ENCODE measurements at places on chromosomes 13 and 19.

- DNase-seq: no peak
Measured at GRCh38 chr19:43416951-43417623, 2.4 kb downstream of the TEX101 start.

GRCh38 chr19:55601084-55601483 is 996 bp downstream of the ZNF524 start:
- no peak for DNase-seq

GRCh38 chr19:49676136-49676783 is 811 bp upstream of the PRMT1 start:
- no peak for DNase-seq

- DNase-seq: peak; percentile 97
Measured at GRCh38 chr13:50124536-50125303, 109.5 kb downstream of the KCNRG start.

GRCh38 chr19:33221638-33222037 is 4.0 kb downstream of the SLC7A10 start:
- DNase-seq: no peak

DNA sequence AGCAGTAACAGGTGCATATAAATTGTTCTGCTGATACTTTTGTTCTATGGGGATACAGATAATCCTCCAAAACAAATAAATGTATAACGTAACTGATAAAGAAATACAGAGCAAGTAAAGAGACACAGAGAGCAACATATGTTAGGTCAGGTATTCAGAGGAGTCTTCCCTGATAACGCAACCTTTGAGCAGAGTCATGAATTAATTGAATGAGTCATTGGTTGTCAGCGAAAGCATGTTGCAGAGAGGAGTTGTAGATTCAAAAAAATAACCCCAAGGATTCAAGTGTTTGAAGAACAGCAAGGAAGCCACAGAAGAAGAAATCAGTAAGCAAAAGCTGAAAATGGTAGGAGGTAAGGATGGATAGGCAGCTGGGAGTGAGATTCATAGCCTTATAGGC is 245.2 kb downstream of the TBC1D4 start:
- no peak for DNase-seq

DNA sequence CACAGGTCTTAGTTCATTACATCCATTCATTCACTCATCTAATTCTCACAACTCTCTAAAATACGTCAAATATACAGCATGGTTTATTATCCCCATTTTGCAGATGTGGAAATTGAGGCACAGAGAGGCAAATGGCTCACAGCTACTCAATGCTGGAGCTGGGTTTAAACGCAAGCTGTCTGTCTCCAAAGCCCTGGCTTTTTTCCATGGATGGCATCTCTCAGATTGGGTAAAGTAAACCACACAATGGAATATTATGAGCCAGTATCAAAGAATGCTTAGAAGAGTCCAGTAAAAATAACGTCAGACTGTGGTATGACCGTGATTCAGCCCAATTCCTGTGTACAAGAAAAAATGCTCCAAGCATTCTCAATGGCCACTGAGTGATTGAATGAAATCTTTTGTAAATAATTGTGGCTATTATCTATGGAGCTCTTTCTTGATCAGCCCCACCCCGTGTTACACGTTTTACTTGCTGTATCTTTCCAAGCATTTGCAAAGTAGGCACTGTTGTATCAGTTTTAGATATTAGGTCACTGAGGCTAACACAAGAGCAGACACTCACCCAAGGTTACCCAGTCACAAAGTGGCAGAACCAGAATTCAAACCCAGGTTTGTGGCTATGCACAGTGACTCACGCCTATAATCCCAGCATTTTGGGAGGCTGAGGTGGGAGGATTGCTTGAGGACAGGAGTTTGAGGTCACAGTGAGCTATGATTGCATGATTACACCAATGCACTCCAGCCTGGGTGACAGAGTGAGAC is 5.5 kb upstream of the ACP7 start:
- no peak for DNase-seq

- DNase-seq: no peak
Measured at GRCh38 chr13:92390217-92390616, 836.4 kb upstream of the GPC6 start.

DNA sequence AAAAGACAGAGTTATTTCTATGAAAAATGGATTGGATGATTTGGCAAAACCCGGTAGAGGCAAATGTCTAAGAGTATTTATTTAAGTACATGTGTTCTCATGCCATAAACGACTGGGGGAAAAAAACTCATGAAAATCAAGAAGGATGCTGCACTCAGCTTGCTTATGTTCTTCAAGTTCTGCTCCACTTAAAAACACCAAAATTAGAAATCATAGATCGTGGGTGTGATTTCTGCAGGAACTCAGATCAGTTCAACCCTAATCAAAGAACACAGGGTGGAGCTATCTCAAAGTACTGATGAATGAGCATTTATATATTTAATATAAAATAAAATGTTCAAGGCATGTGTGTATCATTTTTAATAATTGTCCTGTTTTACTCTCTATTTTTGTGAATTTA is 103.8 kb downstream of the FGF14 start:
- DNase-seq: no peak

- no peak for DNase-seq
Measured at GRCh38 chr19:4539693-4540581, at the start of gene LRG1. Gene LRG1 (minus strand): TSS chr19:4540036. CDS start chr19:4540013, 23 bp downstream.

- no peak for DNase-seq
Measured at GRCh38 chr19:33700408-33701013, 78.8 kb downstream of the CHST8 start.

DNA sequence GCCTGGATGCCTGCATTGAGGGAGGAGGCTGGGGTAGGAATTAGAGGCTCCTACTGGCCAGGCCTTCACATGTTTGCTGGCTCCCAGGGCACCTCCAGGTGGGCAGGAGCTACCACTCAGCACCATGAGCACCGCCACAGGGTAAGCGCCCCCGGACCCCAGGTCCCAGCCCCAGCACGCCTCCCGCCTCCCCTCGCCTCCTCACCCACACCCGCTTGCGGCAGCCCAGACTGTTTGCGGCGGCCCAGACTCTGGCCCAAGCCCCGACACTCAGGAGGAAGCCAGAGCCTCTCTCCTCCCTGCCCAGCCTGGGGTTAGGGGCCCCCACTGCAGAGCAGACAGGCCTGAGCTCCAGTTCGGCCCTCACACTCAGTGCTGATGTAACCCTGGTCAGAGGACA is 652 bp downstream of the EPS8L1 start:
- DNase-seq: no peak

GRCh38 chr13:99796175-99796819 is 175.3 kb downstream of the ZIC5 start:
- no peak for DNase-seq

DNA sequence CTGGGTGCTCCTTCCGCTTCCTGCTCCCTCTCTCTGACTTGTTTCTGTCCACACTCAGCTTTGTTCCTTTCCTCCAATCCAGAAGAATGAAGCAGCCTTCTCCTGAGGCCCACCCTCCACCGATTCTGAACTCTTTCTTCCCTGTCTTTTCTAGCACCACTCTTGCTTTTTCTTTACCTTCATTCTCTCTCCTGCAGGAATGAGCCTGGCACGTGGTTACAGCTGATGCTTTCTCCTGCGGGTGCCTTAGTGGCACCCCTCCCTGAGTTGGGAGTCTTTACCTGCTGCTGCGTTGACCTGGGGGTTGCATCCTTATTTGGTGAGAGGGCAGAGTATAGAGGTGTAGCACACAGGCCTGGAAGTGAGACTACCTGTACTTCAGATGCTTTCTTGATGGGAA is 6.2 kb downstream of the UBAC2 start:
- DNase-seq: no peak

- DNase-seq: peak; percentile 80
Measured at GRCh38 chr19:12983542-12984142, 11.6 kb upstream of the NFIX start.

- DNase-seq: no peak
Measured at GRCh38 chr13:110409581-110409992, 102.5 kb downstream of the COL4A2 start.

DNA sequence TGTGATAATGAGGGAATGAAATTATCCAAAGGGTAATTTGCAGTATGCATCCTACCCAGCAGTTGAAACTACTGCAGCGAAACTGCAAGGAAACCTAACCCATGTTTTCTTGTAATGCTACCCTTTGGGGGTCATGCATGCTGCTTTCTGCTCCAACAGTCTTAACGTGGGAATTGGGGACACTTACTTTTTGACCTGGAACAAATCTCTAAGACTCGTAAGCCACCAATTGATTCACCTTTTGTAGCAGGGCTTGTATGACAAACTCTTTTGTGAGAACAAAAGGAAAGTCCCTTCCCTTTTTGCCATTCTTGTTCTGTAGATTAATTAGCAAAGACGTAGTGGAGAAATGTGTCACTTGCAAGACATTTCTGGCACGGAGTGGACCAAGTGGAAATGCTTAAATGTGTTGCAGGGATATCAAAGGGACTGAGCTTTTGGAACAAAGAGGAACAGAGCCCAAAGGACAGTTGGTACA is 27.4 kb downstream of the LRCH1 start:
- DNase-seq: no peak

- no peak for DNase-seq
Measured at GRCh38 chr19:46133777-46134241, 9.3 kb upstream of the IGFL3 start.

DNA sequence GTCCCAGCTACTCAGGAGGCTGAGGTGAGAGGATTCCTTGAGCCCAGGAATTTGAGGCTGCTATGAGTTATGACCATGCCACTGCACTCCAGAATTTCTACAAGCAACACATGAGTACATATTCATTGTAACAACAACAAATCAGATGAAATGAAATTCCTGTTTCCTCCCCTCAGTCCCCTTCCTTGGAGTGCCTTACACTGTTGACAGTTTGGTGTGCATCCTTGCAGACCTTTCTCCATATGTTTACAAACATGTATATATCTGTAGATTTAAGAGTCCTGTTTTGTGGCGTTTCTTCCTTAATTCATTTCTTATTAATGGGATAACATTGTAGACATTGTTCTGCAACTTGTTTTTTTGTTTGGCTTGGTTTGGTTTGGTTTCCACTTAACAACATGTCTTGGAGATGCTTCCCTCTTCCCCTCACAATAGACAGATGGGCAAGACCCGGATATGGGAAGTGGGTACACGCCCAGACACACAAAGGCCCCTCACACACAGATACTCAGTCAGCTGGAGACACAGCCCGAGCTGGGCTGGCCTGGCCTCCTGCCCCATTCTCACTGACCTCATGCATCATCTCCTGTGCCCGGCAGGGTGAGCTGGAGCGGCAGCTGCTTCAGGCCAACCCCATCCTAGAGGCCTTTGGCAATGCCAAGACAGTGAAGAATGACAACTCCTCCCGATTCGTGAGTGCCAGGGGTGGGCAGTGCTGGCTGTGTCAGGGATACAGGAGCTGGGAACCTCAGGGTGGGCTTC is 21.7 kb downstream of the MYH14 start:
- DNase-seq: no peak

DNA sequence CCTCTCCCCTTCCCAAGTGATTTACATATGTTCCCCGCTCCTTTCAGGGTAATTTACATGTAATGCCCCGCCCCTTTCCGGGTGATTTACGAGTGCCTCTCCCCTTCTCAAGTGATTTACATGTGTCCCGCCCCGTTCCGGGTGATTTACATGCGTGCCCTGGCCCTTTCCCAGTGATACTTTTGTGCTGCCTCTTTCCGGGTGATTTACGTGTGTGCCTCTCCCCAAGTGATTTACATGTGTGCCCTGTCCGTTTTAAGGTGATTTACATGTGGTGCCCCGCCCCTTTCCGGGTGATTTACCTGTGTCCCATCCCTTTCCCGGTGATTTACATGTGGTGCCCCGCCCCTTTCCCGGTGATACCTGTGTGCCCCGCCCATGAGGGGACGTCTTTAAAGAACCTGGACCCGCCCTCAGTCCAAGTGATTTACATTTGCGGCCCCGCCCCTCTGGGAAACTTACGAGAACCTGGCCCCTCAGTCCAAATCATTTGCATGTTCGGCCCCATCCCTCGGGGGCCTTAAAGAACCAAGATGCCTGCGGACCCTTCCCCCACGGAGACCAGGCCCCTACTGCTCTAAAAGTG is 559 bp upstream of the LENG9 start:
- peak; percentile 78 for DNase-seq

DNA sequence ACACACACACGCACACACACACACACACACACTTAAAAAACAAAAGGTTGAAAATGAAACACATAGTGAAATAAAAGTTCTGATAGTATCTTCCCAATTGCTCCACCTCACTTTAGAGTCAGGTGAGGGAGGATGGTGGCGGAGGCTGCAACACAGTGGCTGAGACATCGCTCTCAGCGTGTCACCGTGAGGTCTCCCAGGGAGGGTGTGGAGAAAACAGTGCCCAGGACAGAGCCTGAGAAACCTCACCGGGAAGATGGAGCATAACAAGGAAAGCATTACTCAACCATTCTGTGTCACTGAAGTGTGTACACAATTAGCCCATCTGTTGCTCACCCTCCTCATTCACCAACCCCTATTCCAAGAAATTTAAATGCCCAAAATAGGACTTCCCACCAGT is 111.4 kb upstream of the USP29 start:
- no peak for DNase-seq

- no peak for DNase-seq
Measured at GRCh38 chr13:28268800-28269223, 130.5 kb downstream of the PAN3 start.

DNA sequence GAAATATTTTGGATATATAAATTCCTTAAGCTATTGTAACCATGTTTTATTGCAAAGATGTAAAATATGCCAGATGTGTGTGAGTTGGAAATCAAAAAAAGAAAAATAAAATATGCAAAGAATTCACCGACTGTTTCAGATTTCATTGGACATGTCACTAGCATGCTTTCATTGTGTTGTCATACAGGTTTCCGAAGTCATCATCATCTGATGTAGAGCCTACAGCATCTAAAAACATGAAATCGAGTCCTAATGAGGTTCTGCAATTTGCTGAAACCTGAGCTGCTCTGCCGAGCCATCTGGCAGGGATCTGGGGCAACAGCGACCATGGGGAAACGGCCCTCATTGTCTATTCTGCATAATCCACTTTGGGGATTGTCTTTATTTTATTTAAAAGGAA is 196.1 kb upstream of the MAB21L1 start:
- no peak for DNase-seq

GRCh38 chr13:97600458-97601075 is 166.6 kb downstream of the RAP2A start:
- DNase-seq: no peak

- DNase-seq: peak; percentile 44
Measured at GRCh38 chr13:41356786-41357185, 45.7 kb downstream of the NAA16 start.

- no peak for DNase-seq
Measured at GRCh38 chr13:30165796-30166195, 141.6 kb downstream of the KATNAL1 start.
